A172 (cell line): ENCODE measurements at places on chromosomes 12 and 14.

- DNase-seq, result no peak
Measured at GRCh38 chr12:76882367-76882766, 3.5 kb upstream of the CSRP2 start.

- no peak for DNase-seq
Measured at GRCh38 chr14:105466531-105467248, 7.9 kb upstream of the CRIP2 start.

- no peak for DNase-seq
Measured at GRCh38 chr14:96349286-96350075, 13.7 kb downstream of the ATG2B start.

DNA sequence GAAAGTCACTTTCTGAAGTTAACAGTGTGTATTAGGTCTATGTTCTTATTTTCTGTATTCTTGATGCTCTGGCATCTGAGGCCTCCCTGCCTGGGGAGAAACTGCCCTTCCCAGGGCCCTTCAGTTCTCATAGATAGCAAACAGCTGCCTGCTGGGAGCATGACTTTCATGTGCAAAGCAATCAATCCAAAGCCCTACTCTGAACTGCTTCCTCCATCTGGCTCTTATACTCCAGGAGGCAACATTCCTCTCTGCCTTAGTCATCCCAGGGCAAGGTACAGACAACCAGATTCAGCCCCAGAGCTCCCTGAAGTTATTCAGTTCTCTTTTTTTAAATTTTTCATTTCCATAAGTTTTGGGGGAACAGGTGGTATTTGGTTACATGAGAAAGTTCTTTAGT lies 41.7 kb upstream of the RIN3 start:
- peak; percentile 83 for DNase-seq

GRCh38 chr12:32877601-32878459 lies 18.7 kb downstream of the PKP2 start:
- DNase-seq, result no peak

DNA sequence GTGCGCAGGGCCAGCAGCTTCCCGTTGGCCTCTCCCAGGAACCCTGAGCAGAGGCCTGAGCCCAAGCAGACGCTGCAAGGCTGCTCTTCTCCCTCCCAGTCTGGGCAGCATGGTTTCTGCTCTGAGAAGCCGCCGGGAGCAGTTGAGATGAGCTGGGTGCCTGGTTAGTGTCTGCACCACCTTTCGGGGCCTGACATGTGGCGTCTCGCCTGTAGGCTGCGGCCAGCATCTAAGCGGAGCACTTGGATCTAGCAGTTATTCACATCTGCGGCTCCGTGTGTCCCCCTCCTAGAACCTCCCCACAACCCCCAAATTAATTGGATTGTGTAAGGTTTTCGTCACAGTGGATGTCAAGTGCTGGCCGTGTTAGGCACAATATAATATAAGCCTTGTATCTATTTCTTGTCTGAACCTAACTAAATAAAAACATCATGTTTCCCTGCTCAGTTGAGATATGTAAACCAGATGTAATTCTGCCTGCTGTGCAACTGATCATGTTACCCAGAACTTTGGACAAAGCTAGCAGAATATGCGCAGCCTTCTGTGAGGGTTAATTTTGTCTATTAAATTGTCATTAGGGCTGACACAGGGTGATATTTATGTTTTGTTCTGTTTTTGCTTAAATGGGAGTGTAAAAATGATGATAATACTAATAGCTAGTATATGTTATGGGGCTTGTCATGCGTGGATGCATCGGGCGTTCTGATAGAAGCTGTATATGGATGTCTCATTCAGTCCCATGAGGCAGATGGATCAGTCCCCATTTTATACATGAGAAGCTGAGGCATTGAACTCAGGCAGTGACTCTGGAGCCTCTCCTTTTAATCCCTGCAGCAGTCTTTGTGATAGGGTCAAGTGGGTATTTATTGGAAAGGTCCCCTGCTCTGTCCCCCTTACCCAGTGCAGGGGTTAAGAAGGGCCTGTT lies 45.8 kb downstream of the ELK3 start:
- DNase-seq, result no peak

DNA sequence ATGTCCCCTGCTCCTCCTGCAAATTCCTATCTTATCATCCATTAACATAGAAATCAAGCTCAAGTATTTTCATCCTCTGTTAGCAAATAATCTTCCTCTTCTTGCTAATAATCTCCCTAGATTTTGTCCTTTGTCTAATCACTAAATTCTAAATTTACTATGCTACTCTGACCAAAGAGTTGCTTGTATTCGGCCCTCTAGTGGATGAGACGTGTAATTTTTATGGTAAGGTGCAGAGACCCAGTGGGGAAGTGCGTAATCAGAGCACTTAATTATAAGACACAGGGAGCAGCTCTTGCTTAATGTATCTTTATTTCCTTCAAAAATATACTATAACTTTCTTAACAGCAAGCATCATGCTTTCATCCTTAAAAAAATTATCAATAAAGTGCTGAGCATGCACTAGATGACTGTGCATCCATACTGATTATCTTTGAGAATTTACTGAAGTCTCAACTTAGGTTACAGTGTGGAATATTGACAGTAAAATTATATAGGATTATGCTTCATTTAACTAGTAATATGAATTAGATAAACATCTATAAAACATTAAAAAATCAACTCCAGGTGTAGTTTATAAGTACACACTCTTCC lies 212.6 kb downstream of the SLC16A7 start:
- DNase-seq, result peak; percentile 16

- DNase-seq, result no peak
Measured at GRCh38 chr14:56657604-56658003, 78.0 kb downstream of the TMEM260 start.

GRCh38 chr14:106789318-106789717 lies 1262.9 kb downstream of the TMEM121 start:
- DNase-seq, result no peak

DNA sequence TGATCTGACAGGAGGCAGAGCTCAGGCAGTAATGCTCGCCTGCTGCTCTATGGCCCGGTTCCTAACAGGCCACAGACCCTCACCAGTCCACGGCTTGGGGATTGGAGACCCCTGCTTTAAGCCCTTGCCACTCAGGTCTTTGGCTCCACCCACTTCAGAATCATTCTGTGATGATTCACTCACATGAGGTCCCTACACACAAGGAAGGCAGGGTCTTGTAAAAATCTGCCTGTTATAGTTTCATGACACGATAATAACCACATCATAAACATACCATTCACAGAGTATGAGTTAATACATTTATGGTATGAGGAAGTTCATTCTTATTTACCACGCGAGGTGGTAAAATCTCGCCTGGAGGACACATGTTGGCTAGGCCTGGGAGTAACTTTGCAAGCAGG lies 29.0 kb upstream of the MAX start:
- no peak for DNase-seq

DNA sequence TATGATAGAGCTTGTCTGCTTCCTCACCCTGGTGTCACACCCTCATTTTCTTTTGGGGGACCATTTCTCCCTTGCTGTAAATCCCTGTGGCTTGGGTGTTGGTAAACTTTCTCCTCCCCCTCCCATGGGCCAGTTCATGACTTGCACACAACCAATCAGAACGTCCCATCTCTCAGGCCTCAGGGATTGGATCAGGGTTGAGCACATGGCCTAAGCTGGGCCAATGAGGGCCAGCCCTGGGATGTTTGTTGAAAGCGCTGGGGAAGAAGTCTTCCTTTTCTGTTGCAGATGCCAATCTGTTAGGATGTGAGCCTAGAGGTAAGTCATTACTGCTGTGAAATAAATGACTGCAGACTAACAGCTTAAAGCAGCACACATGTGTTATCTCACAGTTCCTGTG lies 136.7 kb downstream of the AACS start:
- DNase-seq, result no peak

- no peak for DNase-seq
Measured at GRCh38 chr14:72845196-72845595, 48.7 kb downstream of the DPF3 start.

- DNase-seq, result no peak
Measured at GRCh38 chr12:43312991-43313505, 239.0 kb downstream of the ADAMTS20 start.

DNA sequence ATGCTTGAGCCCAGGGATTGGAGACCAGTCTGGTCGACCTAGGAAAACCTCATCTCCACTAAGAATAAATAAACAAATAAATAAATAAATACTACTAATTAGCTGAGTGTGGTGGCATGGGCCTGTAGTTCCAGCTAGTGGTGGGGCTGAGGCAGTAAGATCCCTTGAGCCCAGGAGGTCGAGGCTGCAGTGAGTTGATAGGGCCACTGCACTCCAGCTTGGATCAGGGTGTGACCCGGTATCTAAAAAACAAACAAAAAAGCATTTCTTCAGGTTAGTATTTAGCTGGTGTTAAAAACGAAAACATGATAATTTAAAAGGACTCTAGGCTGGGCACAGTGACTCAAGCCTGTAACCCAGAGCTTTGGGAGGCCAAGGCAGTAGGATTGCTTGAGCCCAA lies 1.2 kb upstream of the FGD4 start:
- DNase-seq, result no peak

GRCh38 chr12:101826766-101827368 lies 3.9 kb downstream of the GNPTAB start:
- no peak for DNase-seq

- DNase-seq, result no peak
Measured at GRCh38 chr12:18368594-18368993, 107.3 kb downstream of the PIK3C2G start.

DNA sequence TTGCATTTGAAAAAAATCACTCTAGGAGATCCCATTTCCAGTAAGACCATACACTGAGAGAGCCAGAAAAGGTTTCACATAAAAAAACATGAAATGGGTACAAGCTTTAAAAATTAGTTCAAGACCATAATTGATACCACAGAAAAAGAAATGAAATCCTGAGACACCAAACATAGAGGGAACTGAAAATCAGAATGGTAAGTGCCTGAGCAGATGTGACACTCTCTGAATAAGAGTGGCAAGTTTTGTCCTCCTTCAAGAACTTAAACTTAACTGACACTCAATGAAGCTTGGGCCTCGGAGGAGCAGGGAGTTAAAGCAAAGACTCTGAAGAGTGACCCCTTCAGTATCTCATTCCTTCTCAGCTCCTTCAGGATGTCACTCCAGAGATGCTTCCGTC lies 23.2 kb upstream of the PTGDR start:
- DNase-seq, result no peak

DNA sequence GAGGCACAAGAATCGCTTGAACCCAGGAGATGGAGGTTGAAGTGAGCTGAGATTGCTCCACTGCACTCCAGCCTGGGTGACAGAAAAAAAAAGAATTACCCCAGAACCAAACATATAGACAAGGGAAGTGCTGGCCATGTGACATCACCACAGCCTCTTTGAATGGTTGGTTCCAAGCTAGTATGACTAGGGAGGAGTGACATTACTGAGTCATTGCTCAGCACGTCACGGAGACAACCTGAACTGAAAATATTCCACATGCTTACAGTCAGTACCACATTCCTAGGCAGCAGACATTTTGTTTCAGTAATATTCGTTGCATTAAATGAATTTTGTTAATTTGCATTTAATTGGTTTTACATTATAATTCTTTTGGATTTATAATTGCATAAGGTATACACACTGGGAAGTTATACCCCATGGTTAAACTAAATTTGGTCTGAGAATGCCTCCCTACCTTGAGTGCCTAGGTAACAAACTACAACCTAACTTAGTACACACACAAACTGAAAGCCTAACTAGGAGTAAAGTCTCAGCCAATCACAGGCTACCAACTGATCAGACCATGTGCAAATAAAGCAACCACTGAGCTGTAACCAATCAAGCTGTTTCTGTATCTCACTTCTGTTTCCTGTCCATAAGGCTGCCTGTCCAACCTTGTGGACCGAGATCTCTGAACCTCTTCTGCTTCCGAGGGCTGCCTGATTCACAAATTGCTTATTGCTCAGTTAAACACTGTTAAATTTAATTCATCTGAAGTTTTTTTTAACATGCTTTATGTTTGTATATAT lies 164.4 kb downstream of the CAND1 start:
- DNase-seq, result peak; percentile 78

DNA sequence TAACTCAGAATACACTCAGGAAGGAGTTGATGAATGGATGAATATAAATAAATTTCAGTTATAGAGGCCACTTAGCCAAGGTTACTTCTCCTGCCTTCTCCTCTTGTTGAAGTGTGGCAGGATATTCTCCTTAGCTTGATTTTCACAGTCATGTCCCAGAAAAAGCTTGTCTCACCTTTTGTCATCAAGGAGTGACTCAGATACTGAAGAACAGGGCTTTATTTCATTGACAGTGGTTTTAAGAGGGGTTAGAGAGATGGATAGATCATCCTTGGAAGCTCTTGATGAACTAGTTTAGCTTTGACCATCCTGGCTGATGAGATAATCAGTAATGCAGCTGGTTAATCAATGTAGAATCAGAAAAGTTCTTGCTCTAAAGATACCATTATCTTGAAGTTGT lies 35.0 kb upstream of the CFAP54 start:
- DNase-seq, result no peak

GRCh38 chr14:73761618-73762355 lies 47.6 kb upstream of the PNMA1 start:
- DNase-seq, result no peak

GRCh38 chr14:74018174-74018585 lies 908 bp downstream of the ENTPD5 start:
- DNase-seq, result no peak

DNA sequence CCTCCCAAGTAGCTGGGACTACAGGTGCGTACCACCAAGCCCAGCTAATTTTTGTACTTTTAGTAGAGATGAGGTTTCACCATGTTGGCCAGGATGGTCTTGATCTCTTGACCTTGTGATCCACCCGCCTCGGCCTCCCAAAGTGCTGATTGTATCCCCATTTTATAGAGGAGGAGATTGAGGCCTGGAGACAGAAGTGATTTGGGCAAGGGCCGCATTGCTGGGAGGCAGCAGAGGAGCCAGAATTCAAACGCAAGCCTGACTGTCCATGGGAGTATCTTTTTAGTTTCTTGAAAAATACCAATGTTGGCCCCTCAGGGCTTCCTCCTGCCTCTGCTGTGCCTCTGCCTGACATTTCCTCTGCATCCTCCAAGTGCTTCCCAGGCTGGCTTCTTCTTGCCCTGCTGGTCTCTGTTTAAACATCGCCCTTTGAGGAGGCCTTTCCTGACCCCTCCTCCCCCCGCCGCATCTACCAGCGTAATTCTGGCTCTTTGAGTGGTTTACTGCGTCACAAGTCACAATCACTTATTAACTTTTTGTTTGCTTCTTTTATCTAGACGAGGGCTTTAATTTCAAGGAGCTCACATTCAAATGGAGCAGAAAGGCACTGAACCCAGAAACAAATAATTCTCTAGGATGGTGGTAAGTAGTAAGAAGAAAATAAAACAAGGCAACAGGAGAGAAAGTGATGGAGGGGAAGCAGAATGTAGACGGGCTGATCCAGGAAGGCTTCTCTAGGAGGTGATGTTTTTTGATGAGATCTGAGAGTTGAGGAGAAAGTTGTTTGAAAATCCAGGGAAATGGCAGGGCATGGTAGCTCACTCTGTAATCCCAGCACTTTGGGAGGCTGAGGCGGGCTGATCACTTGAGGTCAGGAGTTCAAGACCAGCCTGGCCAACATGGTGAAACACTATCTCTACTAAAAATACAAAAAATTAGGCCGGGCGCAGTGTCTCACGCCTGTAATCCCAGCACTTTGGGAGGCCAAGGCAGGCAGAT lies 91.0 kb upstream of the MED13L start:
- DNase-seq, result no peak

DNA sequence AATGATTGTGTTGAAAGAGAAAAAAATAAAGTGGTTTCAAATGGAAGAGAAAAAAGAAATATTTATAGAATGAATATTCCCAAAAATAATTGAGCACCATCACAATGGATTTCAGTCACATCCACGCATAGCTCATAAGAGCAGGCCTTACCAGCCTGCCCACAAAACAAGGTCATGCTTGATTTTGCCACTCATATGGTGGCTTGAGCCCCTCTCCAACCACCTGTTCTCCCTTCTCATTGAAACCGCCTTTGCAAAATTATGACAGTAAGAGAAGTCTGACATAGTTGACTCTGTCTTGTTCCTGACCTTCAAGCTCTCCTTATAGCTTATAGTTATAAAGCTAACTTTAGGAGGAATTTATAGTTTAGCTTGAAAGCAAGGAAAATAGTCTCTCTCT lies 33.3 kb upstream of the NAP1L1 start:
- DNase-seq, result no peak
